ENCODE measurements at places on chromosomes 2 and 18.

DNA sequence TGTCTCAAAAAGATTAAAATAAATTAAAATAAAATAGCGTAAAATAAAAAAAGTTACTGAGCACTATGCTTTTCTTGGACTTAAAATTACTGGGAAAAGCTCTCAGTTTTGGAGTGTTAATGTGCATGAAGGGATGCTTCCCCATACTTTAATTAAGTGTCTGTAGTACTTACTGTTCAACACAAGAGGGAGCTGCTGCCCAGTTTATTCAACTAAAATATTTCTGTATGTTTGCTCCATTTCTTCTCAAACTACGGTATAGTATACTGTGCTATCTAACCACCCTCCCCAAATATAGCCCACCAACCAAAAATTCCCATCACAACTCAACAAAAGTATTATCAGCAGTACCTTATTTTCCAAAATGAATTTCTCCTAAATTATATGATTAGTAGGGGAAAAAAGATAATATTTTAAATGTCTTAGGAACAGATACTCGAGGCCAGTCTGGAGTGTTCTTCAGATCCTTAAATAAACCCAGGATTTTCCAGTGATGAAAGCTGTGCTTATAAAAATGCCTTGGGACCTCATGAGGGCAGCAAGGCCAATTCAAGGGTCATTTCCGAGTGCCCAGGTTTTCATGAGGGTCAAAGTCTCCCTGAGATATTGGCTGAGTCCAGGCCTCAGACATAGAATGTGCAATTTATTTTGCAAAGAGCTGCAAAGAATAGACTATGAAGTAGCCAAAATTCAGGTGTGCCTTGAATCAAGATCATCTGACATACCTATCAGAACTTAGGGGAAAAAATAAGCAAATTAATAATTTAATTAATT, 64.1 kb downstream of the CHRNA1 start:
- H3K27ac ChIP-seq, result no peak overlapping the region
- no peaks in the 10 kb centered on the region for H3K27me3 ChIP-seq
- H3K36me3 ChIP-seq, result no peaks in the 10 kb centered on the region
- H3K4me1 ChIP-seq, result peaks cover 16% of the 10 kb centered on the region
- no peak for DNase-seq

DNA sequence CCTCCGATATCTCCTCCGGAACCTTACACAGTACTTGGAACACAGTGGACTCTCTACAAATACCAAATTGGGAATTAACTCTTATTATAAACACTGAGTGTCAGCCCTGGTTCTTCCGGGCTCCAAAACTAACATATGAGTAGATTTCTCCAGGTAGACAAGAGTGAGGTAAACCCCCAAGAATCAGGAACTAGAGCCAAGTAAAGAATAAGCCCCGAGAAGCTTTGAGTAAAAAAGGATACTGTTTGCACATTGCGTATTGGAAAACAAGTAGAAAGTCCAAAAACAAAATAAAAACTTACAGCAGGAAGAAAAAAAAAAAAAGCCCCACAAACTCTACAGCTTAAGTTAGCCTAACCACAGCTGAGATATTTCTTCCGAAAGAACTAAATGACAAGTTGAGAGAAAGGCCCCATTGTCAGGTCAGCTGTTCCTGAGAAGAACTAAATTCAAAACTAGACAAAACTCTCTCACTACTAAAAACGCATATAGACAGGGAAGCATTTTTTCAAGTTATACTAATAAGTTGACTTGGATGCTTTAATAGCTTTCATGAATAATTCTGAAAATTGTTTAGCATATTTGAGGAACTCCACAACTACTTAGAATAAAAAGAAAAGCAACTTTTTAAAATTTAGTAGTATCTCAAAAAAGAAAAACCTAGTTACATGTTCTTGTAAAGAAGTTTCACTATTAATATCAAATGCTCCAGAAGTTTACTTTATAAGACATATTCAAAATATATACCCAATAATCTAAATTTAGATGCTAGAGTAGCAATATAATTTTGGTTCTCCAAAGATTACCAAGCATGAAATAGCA, 4.3 kb upstream of the HAAO start:
- DNase-seq, result no peak
- H3K4me3 ChIP-seq, result no peak overlapping the region
- H3K36me3 ChIP-seq, result 0 out of 2 replicates have a peak, but pooled peaks cover 3% of the 10 kb centered on the region
- H3K27ac ChIP-seq, result no peak overlapping the region
- peaks cover 12% of the 10 kb centered on the region for H3K27me3 ChIP-seq

- no peak for DNase-seq
- H3K4me3 ChIP-seq, result no peak overlapping the region
- H3K36me3 ChIP-seq, result no peaks in the 10 kb centered on the region
- H3K27me3 ChIP-seq, result no peaks in the 10 kb centered on the region
Measured at GRCh38 chr2:11923935-11924334, 177.5 kb downstream of the LPIN1 start.

DNA sequence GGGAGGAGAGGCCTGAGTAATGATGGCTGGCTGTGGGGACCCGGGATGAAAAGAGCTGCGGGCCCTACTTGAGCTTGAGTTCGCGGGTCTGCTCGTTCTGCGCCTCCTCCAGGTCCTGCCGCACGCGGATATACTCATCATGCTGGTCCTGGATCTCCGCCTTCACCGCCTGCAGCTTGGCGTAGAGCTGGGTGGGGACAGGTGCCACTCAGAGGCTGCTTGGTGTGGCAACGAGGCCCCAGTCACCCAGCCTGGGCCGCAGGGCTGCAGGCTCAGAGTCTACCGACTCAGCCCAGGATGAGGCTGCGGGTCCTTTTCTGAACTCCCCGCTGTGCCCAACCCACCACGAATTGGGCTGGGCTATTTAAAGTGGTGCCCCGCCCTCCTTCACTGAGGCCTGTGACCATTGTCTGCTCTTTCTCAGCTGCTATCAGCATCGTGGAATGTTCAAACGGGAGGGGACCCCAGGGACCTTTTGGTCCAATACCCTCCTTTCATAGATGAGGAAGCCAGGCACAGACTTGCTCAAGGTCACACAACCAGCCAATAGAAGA, 28.0 kb downstream of the KIF3C start:
- H3K4me3 ChIP-seq, result no peak overlapping the region
- H3K27ac ChIP-seq, result no peak overlapping the region
- no peaks in the 10 kb centered on the region for H3K36me3 ChIP-seq
- H3K27me3 ChIP-seq, result no peaks in the 10 kb centered on the region
- H3K4me1 ChIP-seq, result peaks cover 12% of the 10 kb centered on the region

GRCh38 chr2:109727929-109728447, 66.1 kb upstream of the RGPD5 start:
- no peak overlapping the region for H3K4me3 ChIP-seq
- no peaks in the 10 kb centered on the region for H3K4me1 ChIP-seq
- DNase-seq, result no peak
- no peak overlapping the region for H3K27ac ChIP-seq

DNA sequence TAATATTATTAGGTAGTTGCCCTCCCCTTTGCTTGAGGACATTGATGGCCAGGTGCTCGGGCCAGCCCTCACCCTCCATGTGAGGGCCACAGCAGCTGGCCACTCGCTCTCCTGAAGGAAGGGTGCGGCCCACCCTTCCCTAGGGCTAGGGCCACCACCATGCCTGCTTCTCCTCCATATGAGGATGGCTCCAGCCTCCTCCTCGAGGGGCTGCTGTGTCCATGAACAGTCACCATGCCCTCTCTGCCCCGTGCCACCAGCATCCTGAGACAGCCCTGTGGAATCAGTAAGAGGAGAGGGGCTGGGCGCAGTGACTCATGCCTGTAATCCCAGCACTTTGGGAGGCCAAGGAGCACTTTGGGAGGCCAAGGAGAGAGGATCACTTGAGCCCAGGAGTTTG, 2.4 kb downstream of the GPR17 start:
- H3K4me3 ChIP-seq, result no peak overlapping the region
- no peak overlapping the region for H3K27ac ChIP-seq
- H3K4me1 ChIP-seq, result peaks cover 9% of the 10 kb centered on the region
- no peak for DNase-seq
- peaks cover 2% of the 10 kb centered on the region for H3K27me3 ChIP-seq
- H3K36me3 ChIP-seq, result no peaks in the 10 kb centered on the region

DNA sequence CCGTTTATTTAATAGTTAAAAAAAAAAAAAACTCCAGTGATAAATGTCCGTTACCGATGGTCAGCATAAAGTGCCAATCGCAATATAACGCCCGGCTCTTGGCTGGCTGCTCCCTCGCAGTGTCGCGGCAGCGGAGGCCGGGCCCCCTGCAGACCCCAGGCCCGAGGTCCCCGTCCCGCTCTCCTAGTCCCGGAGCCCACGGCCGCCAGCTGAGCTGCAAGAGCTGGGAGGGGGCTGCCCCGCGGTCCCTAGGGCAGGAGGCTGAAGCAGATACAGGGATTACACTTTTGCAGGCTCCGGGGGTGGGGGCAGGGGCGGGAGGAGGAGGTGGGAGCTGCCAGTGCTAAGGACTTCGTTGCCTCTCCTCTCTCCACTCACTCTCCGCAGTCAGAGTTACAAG, 6.9 kb downstream of the OSR1 start:
- peak overlapping the region; percentile 68 for H3K4me3 ChIP-seq
- H3K36me3 ChIP-seq, result 0 out of 2 replicates have a peak, but pooled peaks cover 3% of the 10 kb centered on the region
- H3K27me3 ChIP-seq, result peaks cover 98% of the 10 kb centered on the region
- H3K4me1 ChIP-seq, result peaks cover 40% of the 10 kb centered on the region

- DNase-seq, result no peak
- peaks cover 6% of the 10 kb centered on the region for H3K36me3 ChIP-seq
- H3K4me3 ChIP-seq, result no peak overlapping the region
- H3K4me1 ChIP-seq, result peaks cover 40% of the 10 kb centered on the region
- H3K27me3 ChIP-seq, result no peaks in the 10 kb centered on the region
Measured at GRCh38 chr2:235212501-235213158, 260.8 kb downstream of the SH3BP4 start.

DNA sequence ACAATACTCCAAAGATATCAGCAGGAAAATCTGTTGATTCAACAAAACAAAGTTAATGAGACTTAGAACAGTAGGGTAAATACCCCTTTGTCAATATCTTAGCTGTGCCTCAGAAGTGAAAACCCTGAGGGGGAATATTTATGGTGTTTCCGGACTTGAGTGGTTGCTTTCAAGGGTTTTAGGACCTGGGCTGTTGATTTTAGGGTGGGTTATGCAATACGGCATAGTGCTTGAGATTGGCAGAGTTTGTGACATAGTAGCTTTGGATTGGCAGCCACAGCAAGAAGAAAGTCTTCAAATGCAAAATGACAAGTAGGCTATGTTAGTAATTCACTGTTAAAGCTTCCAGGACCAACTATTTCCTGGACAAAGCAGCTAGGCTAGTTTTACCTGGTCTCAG, 826.3 kb upstream of the CDH2 start:
- H3K4me3 ChIP-seq, result no peak overlapping the region
- H3K36me3 ChIP-seq, result peaks cover 7% of the 10 kb centered on the region
- peaks cover 44% of the 10 kb centered on the region for H3K4me1 ChIP-seq
- no peaks in the 10 kb centered on the region for H3K27me3 ChIP-seq
- DNase-seq, result no peak

- no peak overlapping the region for H3K4me3 ChIP-seq
- H3K27ac ChIP-seq, result no peak overlapping the region
- no peaks in the 10 kb centered on the region for H3K27me3 ChIP-seq
- H3K36me3 ChIP-seq, result no peaks in the 10 kb centered on the region
- DNase-seq, result no peak
Measured at GRCh38 chr18:31380912-31381311, 4.3 kb downstream of the DSG4 start.

DNA sequence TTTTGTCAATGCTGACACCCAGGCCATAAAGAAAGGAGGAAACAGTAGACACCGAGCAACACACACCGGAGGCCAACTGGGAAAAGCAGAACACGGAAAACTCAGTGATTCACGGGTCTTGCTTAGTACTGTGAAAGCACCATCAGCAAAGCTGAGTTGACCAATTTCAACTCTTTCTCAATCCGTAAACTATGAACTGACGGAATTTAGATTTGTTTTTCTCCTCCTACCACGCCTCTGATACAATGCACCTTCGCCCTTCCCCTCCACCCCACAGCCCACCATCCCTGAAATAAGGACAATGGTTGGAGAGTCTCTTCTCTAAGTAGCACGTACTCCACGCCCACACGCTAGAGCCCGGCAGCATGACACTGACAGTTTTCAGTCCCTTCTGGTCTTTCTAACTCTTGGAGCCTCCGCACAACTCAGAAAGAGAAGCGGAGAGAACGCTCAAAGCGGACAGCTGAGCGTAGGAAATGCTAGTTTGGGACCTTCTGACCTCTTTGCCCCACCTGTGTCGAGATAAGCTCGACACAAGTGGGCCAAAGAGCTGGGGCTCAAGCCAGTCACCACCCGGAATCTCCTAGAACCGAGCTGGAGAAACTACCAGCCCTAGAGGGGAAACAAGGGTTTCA, 669 bp downstream of the LNPK start:
- peaks cover 14% of the 10 kb centered on the region for H3K4me1 ChIP-seq
- H3K36me3 ChIP-seq, result no peaks in the 10 kb centered on the region
- peak overlapping the region; percentile 28 for H3K27ac ChIP-seq
- H3K4me3 ChIP-seq, result peak overlapping the region; percentile 83

- no peak overlapping the region for H3K27ac ChIP-seq
- no peaks in the 10 kb centered on the region for H3K4me1 ChIP-seq
- DNase-seq, result no peak
- peaks cover 29% of the 10 kb centered on the region for H3K36me3 ChIP-seq
- no peak overlapping the region for H3K4me3 ChIP-seq
Measured at GRCh38 chr2:25831746-25832449, 46.4 kb downstream of the ASXL2 start.

GRCh38 chr18:13377496-13377895, 158.9 kb downstream of the LDLRAD4 start:
- H3K27me3 ChIP-seq, result no peaks in the 10 kb centered on the region
- no peaks in the 10 kb centered on the region for H3K36me3 ChIP-seq
- H3K4me3 ChIP-seq, result no peak overlapping the region
- DNase-seq, result no peak

- peak overlapping the region; percentile 35 for H3K4me3 ChIP-seq
- H3K27ac ChIP-seq, result peak overlapping the region; percentile 76
- H3K4me1 ChIP-seq, result peaks cover 57% of the 10 kb centered on the region
- peaks cover 26% of the 10 kb centered on the region for H3K27me3 ChIP-seq
- DNase-seq, result peak; percentile 65
Measured at GRCh38 chr2:219576505-219577388, 4.6 kb downstream of the INHA start.

GRCh38 chr2:147989809-147990403, 30.6 kb downstream of the ORC4 start:
- H3K36me3 ChIP-seq, result peaks cover 8% of the 10 kb centered on the region
- no peaks in the 10 kb centered on the region for H3K27me3 ChIP-seq
- H3K4me3 ChIP-seq, result no peak overlapping the region
- no peak for DNase-seq

DNA sequence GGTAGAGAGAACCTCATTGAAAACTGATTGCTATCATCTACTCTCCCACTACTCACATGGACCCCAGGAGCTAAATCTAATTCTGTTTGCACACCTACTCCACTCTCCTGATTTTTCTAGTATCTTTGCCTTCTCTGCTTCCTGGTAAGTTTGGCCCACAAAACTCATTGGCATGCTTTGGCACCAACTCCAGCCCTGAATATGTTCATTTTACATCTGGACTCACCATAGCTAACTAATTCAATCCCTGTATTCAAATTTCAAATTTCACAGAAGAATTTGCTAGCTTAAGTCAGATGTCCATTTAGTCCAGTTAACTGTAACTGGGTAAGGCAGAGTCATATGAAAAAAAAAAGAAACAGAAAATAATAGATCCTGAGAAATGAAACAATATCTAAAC, 442.1 kb downstream of the SUCLG1 start:
- no peaks in the 10 kb centered on the region for H3K4me1 ChIP-seq
- DNase-seq, result no peak
- H3K27me3 ChIP-seq, result no peaks in the 10 kb centered on the region
- no peak overlapping the region for H3K4me3 ChIP-seq
- no peak overlapping the region for H3K27ac ChIP-seq
